ENCODE measurements at places on chromosomes 3 and 15.
A peak's percentile ranks its signal among the peaks of the same experiment; 100 is the strongest.

DNA sequence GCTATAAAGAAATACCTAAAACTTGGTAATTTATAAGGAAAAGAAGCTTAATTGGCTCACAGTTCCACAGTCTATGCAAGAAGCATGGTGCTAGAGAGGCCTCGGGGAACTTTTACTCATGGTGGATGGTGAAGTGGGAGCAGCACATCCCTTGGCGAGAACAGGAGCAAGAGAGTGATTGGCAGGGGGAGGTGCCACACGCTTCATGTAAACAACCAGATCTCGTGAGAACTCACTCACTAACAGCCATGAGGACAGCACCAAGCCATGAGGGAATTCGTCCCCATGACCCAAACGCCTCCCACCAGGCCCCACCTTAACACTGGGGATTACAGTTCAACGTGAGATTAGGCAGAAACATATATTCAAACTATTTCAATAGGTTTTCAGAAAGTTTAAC is 28.0 kb downstream of the GABRB3 start:
- no peak for DNase-seq

- DNase-seq: no peak
These were observed 967.1 kb upstream of the ROBO1 start for GRCh38 chr3:80734920-80735319.

- no peak for DNase-seq
These were observed 239.3 kb downstream of the DTWD1 start for GRCh38 chr15:49860101-49860500.

DNA sequence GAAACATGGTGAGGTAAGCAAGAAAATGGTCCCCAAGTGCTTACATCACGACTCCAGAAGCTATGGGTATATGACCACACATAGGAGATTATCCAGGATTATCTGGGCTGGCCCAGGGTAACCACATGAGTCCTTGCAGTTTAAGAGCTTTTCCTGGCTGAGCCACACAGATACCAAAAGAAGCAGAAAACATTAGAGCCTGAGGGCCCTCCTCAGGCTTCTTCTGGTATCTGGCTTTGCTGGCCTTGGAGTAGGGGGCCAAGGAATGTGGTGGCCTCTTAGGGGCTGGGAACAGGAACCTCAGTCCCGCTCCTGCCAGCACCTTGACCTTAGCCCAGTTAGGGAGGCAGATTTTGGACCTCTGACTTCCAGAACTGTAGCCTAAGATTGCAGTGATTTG is 259.1 kb downstream of the KCNMB2 start:
- DNase-seq: no peak

GRCh38 chr3:46422617-46423016 is 15.6 kb downstream of the CCRL2 start:
- peak; percentile 32 for DNase-seq

DNA sequence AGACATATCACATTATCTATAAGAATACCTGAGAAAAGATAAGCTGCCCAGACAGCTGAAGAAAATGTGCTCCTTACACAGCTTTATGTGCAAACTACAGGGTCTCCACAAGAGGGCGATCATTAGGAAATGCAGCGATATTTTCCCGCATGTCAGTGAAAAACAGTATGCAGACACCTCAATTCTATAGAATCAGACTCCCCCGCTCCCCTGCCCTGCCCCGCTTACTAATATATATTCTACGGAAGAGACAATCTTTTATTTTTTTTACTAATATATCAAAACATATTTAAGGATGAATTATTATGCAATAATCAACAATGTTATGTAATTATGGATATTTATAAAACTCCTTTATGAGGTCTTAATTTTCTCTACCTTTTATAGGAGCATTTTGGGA is 681.3 kb downstream of the ROBO1 start:
- peak; percentile 3 for DNase-seq

GRCh38 chr3:115402651-115403050 is 220.7 kb upstream of the GAP43 start:
- DNase-seq: no peak

DNA sequence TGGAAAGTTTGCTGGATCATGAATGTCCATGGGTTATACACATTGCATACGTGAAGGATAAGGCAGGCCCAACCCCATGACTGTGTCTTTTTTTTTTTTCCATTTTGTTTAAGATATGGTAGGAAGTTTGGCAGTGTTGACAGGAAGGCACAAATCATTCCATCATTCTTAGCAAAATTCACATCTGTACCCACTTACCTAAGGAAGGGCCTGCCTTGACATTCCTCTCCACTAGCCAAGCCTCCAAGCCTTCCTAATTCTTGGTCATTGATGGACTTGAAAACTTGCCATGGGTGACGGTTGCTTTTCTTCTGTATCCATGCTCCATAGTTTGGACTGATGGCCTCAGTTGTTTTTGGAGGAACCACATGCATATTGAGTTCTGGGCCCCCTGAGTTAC is 54.4 kb downstream of the ARNT2 start:
- no peak for DNase-seq

- DNase-seq: no peak
These were observed at the start of gene SMAD6 for GRCh38 chr15:66702035-66702786. Gene SMAD6, plus strand, starts transcription at chr15:66702236. Its CDS starts 1,023 bp downstream, at chr15:66703259.

DNA sequence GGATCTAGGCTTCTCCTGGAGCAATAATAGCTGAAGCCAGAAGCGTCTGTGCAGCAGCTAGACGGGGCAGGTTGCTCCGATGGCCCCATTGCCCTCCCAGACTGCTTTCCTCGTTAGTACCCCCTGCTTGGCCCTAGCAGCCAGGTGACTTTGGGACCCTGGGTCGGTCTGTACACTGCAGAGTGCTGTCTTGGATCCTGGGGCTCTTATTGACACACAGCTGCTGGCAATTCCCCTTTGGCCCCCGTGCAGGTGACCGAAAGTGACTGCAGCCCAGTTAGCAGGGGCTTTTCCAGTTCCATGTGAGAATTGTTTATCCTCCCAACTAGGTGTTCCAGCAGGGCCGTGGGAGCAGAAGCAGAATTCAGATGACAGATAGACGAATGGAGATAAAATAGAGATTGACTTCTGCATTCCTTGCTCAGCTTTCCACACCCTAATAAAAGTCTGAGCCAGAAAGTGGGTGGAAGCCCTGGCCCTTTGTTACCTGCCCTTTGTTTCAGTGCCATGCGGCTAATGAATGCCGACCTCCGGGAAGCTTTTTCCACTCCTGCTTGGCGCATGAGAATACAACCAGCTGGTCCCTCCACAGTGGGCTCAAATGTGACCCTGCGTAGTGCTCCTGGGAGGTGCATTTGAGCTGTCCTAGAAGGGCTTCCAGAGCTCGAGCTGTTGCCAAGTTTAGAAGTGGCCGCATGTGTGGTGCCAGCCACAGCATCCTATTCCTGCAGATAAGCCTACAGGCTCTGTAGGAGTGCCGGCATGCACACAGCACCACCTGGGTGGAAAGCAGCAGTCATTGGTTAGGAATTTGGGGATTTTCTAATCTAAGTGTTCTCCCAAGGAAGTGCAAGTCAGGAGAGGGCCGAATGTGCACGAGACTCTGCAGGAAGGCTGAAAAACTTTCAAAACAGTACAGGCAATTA is 94.4 kb downstream of the SLCO3A1 start:
- DNase-seq: no peak

DNA sequence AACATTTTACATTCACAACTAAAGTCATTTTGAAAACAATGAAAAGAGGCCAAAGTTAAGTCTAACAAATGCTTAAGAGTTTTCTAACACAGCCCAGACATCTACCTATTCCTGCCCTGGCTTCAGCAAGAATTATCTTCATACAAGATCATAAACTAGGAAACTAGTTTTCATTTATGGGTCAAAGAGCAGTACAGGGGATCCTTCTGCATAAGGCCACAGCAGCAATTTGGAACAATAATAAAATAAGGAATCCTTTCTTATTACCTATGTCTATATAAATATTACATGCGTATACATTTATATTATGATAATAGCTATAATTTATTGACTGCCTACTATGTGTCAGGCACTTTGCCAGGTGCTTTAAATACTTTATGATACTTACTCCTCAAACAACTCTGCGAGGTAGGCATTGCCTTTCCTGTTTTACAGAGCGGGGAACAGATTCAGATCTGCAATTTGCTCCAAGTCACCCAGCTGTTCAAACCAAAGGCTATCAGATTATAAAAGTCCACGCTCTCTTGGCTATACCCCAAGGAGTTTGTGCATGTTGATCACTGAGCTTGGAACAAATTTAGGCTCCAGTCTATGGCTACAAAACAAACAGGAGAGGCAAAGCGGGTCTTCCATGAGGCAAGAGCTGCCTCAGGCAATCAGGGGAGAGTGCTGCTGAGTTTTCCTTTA is 196.4 kb downstream of the RORA start:
- DNase-seq: no peak

DNA sequence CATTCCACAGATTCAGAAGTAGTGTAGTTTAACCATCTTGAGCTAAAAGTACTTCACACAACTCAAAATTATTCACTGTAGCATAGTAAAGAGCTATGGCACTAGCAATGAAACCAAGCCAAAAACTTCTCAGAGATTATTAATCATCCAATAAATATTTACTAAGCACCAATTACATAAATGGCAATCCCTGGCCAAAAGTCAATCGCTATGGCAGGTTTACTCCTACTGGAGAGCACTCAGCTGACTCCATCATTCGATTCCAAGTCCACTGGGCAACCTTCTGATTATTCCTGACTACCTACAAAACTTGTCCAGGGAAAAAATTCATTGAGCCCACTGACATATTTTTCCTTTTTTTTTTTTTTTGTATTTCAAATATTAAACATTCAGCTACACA is 23.9 kb downstream of the ATP13A3 start:
- DNase-seq: no peak

DNA sequence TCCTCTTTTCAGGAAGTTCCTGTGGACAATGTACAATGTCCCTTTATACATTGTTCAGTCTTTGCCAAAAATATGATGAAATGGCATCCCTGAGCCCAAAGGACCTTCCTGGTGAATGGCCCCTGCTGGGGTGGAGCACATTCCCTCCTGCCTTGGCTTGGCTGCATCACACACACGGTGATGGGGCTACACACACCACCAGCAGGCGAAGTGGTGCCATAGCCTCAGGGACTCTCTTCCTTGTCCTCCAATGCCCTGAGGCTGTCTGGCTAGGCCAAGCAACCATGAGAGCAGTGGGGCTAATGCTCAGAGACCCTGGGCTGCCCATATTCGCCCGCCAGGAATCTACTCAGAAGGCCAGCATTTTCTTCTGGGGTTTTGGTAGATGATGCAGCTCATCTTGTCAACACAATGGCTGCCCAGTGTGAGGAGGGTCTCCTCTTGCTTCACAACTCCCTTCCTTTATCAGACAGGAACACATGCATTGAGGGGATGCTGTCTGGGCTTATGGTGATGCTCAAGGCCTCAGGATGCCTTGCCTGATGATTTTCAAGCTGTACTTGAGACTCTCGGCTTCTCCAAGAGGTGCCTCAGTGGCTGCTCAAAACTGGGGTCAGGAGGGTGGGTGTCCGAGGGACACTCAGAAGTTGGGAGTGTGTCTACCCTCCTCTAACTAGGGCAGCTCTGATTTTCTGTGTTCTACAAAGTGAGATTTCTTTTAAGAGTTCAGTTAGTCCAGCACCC is 40.9 kb upstream of the EPHB1 start:
- no peak for DNase-seq

GRCh38 chr3:116969135-116969534 is 259.6 kb downstream of the TUSC7 start:
- DNase-seq: no peak

DNA sequence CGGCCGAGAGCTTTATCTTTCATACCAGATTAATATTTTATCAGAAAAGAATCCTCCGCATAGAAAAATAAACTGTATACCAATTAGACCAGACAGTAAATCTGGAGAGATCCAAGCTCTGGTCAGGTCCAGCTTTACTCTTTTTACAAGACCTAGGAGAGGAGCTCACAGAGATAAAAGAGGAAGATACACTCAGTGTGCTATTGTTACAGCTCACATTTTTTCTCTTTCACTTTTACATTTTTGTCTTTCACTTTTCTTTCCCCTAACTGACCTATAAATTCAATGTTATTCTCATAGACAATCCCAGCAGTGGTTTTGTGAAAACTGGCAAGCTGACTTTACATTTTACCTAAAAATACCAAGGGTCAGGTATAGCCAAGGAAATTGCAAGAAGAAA is 55.8 kb downstream of the GUCA1C start:
- no peak for DNase-seq

DNA sequence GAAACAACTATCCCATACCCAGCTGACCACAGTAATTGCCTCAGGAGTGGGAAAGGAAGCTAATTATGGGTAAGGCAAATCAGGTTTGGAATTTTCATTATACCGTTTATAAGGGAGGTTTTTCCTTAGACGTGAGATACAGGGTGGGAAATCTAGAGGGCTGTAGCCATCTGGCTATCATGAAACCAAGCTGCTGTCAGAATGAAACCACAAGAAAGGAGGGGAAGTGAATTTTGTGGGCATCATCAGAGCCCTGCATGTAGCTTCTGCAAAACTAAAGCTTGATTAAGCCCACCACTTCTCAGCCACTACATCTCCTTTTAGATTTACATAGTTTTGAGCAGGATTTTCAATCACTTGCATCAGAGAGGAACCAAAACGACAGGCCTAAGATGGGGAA is 893.5 kb downstream of the TUSC7 start:
- DNase-seq: no peak

Measured in hematopoietic multipotent progenitor cell treated with erythropoietin and hydrocortisone succinate and interleukin-3 and kit ligand, for 15 days (in vitro differentiated cells).